Stimulated activated CD8-positive, alpha-beta memory T cell treated with anti-CD3 and anti-CD28 coated beads, Interleukin-12 subunit alpha, Interleukin-12 subunit beta, amount 100 ng/mL, for 4 hours (primary cell): ENCODE measurements at places on chromosomes 6 and 20.

DNA sequence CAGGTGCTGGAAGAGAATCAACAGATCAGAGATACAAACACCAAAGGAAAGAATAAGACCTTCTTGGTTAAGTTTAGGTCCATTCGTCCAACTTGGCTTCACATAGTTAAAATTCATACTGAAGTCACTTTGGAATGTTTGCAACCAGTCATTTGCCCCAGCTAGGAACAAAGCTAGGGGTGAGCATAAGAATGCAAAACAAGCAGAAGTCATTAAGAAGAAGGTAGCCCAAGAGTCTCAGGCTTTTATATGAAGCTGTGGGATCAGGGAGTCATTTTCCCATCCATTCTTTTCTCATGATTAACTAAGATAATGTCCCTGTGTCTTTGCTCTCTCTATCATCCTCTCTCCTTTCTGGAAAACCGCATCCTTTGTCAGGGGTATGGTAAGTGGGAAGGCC lies 51.5 kb upstream of the TMEM170B start:
- no peak for DNase-seq

GRCh38 chr6:88872962-88873361 lies 90.5 kb downstream of the RNGTT start:
- no peak for DNase-seq

DNA sequence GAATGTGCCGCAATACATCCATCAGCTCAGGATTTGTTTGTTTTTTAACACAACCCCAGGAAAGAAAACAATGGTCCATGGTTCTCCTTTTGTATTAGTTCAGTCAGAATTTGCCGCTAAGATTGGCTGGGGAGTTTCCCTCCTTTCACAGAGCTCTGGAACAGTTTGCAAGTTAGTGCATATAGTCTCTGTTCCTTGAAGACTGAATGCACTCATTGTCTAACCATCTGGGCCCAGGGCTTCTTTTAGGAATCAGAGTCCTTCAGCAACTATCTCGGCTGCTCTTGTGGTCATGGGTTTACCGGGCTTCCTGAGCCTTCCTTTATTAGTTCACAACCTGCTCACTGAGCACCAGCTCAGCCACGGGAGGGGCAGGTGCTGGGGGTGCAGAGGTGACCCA lies 121.3 kb downstream of the SLC23A2 start:
- no peak for DNase-seq

GRCh38 chr6:91864911-91865310 lies 1278.0 kb upstream of the MAP3K7 start:
- DNase-seq = no peak

GRCh38 chr6:32642720-32643106 lies 5.5 kb downstream of the HLA-DQA1 start:
- no peak for DNase-seq

GRCh38 chr6:125919618-125920017 lies 37.0 kb upstream of the HINT3 start:
- DNase-seq = no peak

- DNase-seq = no peak
These were observed 296.2 kb downstream of the RIMS1 start for GRCh38 chr6:72182337-72183246.
